Activated CD4-positive, CD25-positive, alpha-beta regulatory T cell treated with anti-CD3 and anti-CD28 coated beads, Interleukin-2, amount 50 U/mL, for 24 hours (primary cell): ENCODE measurements at places on chromosomes 1 and 21.

DNA sequence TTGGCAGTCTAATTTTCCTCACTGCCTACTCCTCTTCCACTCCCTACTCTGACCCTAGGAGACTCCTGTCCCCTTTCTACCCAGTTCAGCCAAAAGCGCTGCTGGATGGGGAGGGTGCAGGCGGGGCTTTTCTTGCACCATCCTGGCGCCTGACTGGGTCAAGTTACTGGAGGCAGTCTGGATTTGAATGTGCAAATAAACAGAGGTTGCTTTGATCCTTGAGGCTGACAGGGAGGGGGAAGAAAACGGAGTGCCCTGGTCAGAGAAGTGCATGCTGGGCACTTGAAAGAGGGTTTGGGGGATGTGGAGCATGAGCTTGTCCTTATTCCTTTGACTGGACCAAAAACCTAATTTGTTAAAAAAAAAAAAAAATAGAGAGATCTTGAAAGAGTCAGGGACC is 76.8 kb upstream of the SOX13 start:
- no peak for ATAC-seq

DNA sequence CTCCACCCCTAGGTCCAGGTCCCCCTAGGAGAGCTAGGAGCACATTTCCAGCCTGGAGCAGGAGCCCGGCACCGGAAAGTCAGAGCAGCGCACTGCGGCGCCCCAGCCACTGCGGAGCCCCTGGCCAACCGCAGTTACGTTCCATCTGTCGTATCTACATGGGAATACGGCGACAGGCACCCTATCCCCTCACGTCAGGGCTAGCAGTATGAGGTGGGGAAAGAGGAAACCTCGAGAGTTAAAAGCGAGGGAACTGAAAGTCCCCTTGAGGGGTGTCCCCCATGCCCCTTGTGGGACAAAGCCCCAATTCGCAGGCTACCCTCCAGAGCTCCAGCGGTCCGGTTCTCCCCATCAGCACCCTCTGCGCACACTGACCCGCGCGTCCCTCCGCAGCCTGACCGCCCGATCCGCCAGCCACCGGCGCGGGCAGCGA is 995 bp downstream of the COLGALT2 start:
- ATAC-seq = no peak

- no peak for ATAC-seq
Observed at GRCh38 chr1:68329096-68329835, 96.9 kb upstream of the WLS start.

DNA sequence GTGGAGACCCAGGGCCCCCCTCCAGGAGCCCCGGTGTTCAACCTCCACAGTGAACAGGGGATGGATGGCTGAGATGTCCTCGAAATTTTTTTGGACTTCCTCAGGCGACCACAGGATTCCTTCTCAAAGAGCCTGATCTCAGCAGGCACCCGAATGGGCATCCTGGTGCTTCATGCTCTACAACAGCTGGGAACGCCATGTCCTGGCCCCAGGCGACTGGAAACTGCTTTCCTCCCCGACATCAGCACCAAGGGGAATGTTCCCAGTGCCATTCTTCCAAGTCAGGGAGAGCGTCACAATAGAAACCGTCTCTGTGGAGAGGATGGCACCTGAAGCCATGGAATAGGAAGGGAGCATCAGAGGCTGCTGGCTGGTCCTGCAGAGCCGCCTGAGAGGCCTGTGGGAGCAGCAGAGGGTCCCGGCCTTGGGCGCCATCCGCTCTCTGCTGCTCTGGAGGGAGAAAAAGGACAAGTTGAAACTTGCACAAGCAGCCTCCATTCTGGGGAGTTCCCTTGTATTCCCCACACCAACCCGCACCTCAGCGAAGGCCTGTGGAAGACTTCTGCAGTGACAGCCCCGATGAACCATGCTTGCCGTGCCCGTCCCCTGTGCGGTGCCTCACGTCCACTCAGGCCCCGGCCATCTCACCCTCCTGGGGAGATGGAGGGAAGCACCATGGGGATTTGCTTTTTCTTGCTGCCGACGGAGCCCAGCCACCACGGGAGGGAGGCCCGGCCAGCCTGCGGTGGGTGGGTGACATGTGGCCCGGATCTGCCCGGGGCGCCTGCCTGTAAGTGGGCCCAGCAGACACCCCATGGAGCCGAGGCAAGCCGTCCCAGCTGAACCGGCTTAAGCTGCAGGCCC is 2.3 kb upstream of the ADARB1 start:
- ATAC-seq = no peak

- no peak for ATAC-seq
Observed at GRCh38 chr1:206790502-206791250, 18.4 kb upstream of the IL10 start.

GRCh38 chr1:20327467-20327866 is 36.8 kb downstream of the VWA5B1 start:
- no peak for ATAC-seq

DNA sequence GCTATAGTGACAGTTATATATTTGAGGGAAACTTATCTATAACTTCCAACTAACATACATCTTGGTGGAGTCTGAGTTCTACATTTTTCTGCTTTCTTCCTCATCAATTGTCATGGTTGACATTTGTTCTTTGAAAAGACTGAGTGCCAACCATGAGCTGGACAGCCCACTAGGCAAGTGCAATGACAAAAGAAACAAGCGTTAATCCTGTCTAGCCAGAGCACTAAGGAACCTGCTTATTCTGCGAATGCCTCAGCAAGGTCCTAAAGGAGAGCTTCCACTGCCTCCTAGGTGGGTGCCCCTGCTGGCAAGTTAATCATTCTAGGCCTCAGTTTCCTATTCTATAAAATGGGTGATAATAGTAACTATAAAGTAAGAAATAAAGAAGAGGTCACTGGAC is 44.8 kb downstream of the IRF2BP2 start:
- ATAC-seq = no peak

- ATAC-seq = no peak
Observed at GRCh38 chr1:20086800-20087199, 16.8 kb downstream of the PLA2G5 start.

DNA sequence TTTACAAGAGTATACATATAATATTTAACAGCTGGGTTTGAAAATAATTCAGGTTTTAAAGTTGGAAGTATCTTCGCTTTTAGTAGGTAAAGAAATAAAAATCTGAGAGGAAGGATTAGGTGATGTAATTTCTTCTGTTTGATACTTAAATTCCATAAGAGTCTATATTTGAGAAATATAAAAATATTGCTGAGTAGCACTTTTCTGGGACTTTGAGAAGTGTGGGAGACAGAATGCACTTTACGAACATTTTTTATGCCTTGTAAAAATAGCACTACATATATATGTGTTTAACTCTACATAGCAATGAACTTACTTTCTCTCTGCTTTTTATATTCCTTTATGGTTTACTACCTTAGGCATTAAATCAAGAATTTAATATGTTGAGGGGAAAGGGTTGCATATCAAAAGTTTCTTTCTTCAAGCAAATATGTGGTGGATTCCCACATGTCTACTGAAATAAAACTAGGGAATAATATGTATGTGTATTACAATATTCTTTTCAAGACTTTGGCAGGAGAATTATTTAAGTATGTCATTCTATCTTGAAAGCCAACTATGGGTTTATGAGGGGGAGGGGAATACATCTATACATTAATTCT is 266.7 kb upstream of the ADAMTS5 start:
- no peak for ATAC-seq

DNA sequence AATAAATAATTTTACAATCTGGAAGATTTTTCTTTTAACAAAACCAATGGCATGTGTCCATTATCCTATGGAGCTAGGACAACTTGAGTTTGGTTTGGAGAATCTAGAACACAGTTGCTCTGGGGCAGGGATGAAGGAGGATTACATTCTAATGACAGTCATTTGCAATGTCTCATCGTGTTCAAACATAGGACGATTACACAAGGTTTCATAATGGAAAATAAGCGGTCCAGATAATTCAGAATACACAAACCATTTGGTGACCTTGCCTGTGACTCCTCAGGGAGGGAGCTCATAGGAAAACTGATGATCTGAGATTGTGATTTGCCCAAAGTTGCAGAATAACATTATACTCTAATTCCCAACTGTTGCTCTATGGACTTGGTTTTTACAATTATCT is 27.6 kb upstream of the RGL1 start:
- no peak for ATAC-seq

DNA sequence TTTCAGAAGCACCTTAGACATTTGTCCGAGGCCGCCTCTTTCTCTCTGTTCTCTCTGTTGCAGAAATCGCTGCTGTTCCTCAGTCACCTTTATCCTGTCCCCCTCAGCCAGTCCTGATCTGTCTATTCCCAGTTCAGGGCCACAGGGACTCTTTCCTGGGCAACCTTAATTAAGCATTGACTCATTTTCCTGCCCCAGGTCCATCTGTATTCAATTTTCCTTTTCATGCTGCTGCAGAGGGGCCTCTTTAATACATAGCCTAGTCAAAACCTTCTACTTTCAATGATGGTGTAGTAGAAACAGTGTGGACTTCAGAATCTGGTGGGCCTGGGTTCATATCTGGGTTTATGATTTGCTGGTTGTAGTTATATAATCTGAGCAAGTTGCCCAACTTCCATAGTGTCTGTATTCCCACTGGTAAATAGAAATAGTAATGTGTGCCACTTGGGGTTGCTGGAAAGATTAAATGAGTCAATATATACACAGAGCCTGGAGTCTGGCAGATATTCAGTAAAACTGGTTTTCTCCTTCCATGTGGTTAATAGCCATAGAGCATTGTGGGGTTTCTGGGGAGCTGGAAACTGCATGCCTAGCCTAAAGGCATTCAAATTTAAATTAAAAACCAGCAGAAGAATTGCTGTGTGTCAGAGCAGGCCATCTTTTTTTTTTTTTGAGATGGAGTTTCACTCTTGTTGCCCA is 4.5 kb downstream of the TRAF5 start:
- ATAC-seq = no peak

GRCh38 chr1:154958681-154959425 is 2.7 kb downstream of the PYGO2 start:
- no peak for ATAC-seq

DNA sequence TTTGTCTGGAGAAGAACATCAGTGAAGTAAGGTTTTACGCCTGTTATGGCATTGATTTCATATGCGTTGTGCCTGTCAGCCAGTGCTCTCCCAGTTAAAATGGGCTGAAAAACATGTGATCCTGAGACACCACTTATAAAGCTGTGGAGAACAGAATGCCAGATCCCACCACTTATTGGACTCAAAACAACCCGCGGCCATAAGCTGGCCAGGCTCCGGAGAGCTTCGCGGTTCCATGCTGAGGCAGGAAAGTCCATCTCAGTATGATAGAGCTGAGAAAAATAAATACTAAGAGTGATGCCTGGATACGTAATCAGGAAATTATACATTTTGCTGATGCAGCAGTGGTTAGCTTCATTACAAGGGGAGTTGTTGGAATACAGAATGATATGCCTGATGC is 5.1 kb downstream of the APOBEC4 start:
- ATAC-seq = no peak
